ENCODE measurements at places on chromosomes 16 and 17.

DNA sequence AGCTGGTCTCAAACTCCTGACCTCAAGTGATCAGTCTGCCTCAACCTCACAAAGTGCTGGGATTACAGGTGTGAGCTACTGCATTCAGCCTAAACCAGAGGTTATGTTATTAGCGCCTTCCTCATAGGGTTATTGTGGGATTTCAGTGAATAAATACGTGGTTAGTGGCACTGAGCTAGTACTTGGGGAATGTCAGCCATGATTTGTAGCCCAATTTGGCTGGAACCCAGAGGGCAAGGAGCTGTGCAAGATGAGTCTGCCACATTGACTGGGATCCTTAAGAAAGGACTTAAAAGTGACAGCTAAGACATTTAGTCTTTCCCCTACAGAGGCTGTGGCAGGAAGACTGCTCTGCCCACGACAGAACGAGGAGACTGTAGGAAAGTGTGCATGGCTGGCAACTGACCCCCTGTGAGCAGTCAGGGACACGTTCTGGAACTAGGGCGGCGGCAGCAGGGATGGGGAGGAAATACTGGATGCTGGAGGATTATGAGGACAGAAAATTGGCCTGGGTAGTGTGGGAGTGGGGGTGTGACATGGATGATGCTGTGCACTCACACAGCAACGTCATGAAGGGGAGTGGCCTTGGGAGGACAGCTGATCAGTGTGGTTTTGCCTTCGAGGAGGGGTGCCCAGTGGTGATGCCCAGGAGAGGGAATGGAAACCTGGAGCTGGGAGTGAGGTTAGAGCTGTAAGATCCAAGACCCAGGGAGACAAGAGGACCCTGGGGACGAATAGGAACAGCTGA, 14.6 kb downstream of the ATP5PD start:
- peak; percentile 48 for DNase-seq

DNA sequence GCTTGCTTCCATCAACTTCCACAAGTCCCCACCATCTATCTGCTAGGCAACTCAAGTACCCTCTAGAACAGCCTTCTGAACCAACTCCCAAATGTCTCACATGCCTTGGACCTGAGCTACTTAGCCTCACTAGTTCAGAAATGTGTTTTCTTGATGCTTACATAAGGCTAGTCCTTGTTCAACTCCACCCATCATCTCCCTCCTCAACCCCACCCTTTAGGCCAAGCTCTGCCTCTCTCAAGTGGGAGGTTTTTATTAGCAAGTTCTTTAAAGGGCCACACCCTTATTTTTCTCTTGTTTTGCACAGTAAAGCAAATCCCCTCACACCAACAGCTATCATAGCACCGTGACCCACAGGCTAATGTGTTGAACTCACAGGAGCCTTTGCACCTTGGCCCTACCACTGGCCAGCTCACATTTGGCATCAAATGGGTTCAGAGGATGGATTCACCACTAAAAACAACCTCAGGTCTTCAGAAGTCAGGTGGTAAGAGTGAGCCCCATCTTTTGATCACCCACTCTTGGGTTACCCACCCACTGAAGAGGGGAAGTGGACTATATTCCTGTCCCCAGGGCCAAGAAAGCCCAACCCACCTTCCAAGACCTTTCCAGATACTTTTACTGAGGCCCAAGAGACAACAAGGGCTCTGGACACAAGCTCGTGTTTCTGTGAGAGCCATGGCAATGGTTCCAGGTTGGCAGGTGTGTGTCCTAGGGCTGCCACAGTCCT, 12.2 kb downstream of the PIK3R5 start:
- no peak for DNase-seq

DNA sequence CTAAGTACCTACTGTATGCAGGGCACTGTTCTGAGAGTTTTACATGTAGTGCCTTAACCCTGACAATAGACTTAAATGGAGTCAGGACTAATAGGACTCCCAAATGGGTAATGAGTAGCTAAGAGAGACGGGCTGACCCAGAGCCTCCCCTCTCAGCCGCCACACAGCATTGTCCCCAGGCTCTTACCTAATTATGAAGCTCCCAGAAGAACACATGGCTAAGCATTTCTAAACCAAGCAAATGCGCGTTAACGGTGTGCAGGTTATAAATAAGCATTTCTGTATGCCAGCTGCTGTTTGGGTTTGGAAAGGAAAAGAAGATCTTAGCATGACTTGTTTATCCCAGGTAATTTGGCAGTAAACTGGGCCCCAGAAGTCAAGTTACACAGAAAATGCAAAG, 14.3 kb downstream of the KATNIP start:
- no peak for DNase-seq

DNA sequence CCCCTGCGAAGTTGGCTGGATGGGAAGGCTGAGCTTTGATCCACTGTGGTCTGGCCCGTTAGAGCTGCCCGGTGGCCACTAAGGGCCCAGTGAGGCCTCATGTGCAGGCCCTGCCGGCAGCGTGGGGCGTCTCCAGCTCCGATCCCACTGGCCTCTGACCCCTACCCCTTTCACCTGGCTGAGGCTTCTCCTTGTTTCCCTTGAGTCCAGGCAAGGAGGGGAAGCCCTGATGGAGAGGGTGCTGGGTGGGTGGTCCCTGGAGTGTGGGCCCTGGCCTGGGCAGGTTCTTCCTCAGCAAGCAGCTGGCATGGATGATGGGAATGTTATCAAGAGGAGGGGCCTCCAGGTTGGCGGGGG, 356.8 kb downstream of the SEC14L1 start:
- no peak for DNase-seq

GRCh38 chr16:73252446-73252845, 204.5 kb upstream of the ZFHX3 start:
- no peak for DNase-seq

DNA sequence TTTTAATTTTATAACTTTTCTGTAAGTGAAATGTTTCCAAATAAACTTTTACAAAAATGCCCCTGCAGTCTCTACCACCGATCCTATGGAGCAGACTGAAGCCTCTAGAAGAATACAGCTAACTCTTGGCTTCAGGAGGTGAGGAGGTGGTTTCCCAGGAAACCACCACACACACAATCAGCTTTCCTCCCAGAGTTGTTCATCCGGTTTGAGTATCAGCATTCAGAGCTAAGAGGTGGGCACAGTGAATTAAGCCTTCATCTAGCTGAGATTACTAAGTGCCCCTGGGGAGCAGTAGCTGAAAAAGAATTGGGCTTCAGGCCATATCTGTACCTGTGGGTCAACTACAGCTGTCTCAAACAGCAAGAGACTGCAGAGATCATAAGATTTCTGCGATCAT, 139.7 kb downstream of the AATF start:
- no peak for DNase-seq

GRCh38 chr16:51657848-51658247, 506.8 kb upstream of the SALL1 start:
- DNase-seq = no peak

Data from hematopoietic multipotent progenitor cell treated with erythropoietin and hydrocortisone succinate and interleukin-3 and kit ligand, for 15 days (in vitro differentiated cells).